ENCODE measurements at places on chromosomes 2 and 18.

GRCh38 chr2:96537066-96537733, 648 bp downstream of the ARID5A start:
- DNase-seq: peak; percentile 66

DNA sequence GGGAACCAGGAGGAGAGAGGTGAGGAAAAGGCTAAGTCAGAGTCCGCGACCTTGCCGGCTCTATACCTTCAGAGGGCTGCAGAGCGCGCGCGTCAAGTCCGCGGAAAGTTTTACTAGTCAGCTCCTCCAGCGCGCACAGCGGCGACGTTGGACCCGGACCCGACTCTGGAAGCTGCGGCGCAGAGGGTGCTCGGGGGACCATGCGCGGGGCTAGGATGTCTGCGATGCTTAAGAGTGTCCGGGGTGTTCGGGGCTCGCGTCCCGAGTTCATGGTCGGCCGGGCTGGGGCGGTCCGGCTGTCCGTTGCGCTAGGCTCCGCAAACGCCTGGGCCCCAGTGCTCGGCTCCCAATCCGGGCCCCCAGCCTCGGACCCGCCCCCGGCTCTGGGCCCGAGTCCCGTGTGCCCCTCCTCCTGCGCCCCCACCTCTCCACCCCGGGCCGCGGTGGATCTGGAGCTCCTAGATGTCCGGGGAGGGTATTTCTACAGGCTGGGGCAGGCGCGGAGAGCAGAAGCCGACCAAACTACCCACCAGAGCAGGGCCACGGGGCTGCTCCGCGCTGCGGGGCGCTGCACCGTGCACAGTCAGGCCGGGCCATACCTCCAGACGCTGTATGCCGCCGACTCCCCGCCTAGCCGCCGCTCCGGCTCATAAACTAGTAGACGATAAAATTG, at the start of gene LBX2:
TSS of gene LBX2 (minus strand) at position 337 of the 673 bp plus-strand sequence. CDS start at position 271, 66 bp downstream.
- DNase-seq: no peak

- no peak for DNase-seq
These were observed 9.0 kb upstream of the CREG2 start for GRCh38 chr2:101396316-101396717.

DNA sequence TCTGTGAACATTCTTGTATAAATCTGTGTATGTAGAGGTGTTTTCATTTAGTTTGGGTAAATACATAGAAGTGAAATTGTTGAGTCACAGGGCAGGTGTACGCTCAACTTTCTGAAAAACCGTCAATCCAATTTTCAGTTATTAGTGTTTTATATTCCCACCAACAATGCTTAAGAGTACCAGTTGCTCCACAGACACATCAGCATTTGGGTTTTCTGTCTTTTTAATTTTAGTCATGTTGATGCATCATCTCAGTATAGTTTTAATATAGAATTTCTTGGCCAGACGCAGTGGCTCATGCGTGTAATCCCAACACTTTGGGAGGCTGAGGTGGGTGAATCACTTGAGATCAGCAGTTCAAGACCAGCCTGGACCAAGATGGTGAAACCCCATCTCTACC, 3.2 kb upstream of the GNLY start:
- DNase-seq: no peak

DNA sequence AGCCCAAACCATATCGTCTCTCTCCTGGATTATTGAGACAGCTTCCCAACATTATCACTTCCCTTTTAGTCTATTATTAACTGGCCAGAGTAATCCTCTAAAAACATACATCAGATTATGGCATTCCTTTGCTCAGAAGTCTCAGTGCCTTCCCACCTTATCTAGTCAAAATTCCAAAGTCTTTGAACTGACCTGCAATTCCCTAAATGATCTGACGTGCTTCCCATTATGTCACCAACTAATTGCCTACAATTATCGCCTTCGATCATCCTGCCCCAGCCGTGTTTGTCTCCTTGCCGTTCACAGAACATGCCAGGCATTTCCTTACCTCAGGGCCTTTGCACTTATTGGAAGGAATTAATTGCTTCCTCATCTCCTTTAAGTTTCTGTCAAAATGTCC, 332.4 kb downstream of the IRS1 start:
- DNase-seq: no peak

GRCh38 chr18:45901654-45902210, 65.4 kb downstream of the EPG5 start:
- no peak for DNase-seq

DNA sequence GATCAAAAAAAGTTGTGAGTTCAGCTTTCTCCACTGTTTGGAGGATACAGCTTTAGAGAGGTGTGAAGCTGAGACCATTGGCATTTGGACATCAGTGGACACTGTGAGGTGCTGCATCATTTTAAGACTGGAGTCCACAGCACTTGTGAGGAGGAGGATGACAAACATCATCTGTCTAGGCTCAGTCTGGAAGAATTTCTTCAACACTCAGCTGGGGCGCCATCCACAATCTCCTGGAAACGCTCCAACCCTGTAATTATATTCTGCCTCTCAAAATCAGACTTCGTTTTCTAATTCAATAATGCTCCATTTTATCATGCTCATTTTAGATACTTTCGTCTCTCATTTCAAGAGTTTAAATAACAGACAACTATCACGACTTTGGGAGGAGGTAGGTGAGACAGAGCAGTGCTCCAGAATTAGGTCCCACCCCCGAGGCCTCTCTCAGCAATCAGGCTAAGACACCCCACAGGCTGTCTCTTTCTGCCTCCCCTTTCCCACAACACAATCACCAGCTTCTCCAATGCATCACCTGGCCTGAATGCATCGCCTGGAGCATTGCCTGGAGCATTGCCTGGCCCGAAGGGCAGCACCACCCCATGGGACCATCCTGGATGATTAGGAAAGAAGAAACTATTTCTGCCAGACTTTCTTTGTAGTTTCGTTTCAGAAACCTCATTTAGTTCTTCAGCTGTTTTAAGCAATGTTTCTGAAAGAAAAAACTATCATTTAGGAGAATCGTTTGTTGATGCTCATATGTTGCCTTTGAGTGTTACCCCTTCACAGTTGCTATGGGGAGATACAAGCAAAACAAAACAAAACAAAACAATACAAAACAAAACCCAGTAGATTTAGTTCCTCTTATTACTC, 37.0 kb upstream of the DPP10 start:
- DNase-seq: no peak

All from GM12878 (cell line).